ENCODE measurements at places on chromosomes 3 and 15. TPM values are rescaled to one million over a fixed set of nuclear protein-coding genes. Genes with fewer than 3 reads are reported as not detected.

DNA sequence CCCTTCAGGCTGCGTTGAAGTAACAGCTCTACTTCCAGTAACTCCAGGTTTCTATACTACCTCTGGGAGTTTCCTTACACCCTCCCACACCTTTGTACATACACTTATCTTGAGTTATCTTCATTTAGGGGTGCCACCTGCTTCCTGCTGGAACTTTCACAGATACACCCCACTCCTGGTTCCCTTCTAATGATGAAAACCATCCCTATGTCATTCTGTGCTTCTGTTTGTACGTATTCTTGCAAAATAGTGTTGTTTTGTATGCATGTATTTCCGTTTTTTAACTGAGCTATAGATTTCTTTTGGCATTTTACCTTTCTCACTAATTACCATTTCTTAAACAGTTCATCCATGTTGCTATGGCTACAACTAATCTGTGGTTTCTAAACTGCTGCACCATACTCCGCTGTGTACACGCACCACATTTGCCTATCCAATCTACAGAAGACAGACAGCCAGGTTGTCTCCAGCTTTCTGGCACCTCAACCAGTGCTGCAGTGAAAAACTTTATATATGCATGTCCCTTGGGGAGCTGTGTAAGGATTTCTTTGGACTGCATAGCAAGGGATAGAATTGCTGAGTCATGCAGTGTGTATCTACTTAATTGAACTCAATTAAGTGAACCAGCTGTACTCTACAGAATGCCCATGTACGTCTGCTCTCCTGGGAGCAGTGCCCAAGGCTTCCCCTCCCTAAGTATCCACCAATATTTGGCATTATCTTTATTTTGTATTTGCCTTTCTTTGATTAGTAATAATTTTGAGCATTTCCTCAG, 61.4 kb upstream of the ST8SIA2 start:
- no peak for DNase-seq

DNA sequence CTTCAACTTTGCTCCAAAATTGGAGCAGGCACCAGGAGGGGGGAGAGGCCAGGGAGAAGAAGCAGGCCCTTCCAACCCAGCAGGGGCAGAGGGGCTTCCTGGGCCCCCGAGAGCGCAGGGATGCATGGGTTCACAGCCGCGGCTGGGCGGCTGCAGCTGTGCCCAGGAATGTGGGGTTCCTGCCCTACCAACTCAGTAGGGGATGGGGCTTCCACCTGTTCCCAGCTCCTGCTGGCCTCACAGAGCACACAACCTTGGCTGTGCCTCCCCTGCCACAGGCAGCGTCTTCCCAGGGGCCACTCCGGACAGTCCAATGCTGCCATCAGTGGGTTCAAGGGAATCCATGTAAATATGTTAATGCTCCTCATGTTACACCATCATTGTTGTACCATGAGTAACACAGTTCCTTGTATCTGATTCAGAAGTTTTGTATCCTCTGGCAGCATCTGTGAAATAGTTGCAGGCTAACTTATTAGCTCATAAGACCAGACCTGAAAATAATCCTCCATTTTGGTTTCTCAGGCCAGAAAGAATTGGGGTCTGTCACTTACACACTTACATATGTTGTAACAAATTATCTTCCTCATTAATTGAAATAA, 12.1 kb upstream of the SIAH2 start:
- no peak for DNase-seq

DNA sequence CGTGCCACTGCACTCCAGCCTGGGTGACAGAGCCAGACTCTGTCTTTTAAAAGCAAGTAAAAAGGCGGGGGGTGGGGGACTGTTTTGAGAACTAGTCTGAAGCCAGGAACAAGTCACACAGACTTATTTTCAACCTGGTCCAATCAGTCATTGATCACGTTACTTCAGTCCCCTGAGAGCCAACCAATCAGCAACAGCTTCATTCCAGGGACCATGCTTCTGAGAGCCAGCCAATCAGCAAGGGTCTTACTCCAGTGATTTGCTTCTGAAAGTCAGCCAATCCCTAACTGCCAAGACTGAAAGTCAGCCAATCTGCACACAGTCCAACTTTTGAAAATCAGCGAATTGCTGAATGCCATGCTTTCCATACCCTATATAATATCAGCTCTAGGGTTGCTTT, 48.6 kb upstream of the C15orf39 start:
- peak; percentile 48 for DNase-seq

- DNase-seq, result no peak
These were observed 5.4 kb upstream of the LINGO1 start for GRCh38 chr15:77637851-77638692.

DNA sequence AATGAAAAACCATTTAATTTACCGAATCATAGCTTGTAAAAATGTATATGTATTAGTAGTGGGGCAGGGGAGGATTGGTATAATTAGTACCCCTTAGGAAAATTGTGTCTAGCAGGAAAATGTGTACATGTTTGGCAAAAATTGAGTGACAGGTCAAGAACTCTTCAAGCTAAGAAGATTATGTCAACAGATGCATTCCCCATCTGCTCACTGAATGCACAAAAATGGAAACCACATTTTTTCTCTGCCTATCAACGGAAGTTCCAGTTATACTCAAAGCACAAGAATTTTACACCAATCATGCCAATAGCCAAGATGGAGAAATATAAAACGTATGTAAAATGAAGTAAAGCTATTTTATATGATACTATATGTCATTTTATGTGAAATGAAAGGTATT, 377.8 kb downstream of the KCNH8 start:
- no peak for DNase-seq

DNA sequence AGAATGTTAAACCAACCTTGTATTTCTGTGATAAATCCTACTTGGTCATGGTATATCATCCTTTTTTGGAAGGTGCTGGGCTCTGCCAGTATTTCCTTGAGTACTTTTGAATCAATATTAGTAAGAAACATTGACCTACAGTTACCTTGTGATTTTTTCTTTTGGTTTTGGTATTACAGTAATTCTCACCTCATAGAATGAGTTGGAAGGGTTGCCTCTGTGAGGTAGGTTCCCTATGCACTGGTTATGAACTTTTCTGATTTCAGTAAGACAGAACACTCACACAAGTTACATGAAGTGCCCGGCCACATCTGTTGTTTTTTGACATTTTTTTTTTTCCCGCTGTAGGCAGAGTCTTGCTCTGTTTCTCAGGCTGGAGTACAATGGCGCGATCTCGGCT, 20.0 kb downstream of the PCCB start:
- no peak for DNase-seq

GRCh38 chr15:39132070-39132469, 448.8 kb upstream of the THBS1 start:
- DNase-seq, result no peak

Gene LYZL4
- total RNA-seq, result not detected

Gene HTR3E
- total RNA-seq, result not detected

DNA sequence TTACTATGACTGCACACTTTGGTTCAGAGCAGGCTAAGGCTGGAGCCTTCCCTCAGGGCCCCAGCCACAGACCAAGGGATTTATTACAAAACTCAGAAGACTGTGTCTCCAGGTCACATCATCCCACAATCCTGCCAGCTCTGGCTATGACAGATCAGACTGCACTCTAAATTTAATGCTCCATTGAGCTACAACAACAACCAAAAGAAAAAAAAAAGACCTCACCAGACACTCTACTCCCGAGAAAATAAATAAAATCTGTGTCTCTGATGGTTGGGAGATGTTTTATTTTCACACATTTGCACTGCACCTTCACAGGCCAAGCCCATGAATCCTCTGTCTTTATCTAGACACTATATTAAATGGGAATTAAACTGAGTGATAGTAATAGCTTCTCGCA, 50.8 kb upstream of the CTNNB1 start:
- DNase-seq, result no peak

DNA sequence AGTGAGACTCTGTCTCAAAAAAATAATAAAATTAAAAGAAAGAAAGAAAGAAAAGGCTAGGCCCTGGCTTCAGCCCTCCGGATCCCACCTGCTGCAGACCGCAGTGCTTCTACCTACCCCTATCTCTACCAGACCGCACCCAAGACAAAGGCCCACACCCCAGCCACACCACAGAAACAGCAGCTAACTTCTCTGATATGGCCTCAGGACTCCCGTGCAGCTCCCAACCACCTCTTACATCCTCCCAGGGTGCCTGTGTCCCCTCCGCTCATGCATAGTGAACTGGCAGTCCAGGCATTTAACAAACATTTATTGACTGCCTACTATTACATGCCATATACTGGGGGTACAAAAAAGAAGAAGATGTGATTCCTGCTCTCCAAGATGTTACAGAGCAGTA, 6.9 kb upstream of the HTR3C start:
- no peak for DNase-seq

DNA sequence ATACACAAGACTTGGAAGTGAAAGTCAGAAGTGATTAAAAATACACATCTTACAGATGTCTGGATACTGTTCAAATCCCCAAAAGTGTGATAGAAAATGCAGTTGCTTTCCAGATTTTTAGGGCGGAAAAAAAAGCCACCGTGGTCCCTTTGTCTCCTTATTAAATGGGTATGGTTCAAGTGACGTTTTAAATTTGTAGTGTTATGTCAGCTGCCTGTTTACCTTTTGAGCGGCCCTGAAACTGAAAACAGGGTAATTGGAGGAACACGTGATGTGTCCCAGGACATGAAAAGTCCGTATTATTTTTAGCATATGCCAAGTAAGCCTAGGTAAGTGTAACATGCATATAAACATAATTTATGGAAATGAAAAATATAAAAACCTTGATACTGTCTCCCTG, 109.0 kb upstream of the PDZRN3 start:
- no peak for DNase-seq

DNA sequence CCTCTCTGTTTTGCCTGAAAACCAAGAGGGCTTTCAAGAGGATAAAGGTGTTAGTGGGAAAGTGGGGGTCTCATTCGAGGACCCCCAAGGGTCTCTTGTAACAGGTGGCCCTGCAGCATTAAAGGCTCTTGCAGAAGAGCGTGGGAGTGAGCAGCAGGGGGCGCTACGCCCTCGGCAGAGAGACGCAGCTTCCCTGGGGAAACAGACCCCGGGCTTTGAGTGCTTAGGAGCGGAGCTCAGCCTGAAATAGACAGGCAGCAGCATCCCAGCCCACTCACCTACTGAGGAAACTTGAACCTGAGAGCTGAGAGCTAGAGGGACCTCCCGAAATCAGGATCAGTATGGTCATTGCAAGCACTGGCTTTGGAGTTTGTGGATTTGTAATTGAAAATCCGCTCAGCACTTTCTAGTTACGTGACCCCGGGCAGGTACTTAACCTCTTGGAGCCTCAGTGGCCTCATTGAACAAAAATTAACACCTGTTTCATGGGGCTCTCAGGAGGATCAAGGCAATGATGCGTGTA, 25.7 kb downstream of the RPLP1 start:
- DNase-seq, result peak; percentile 82

DNA sequence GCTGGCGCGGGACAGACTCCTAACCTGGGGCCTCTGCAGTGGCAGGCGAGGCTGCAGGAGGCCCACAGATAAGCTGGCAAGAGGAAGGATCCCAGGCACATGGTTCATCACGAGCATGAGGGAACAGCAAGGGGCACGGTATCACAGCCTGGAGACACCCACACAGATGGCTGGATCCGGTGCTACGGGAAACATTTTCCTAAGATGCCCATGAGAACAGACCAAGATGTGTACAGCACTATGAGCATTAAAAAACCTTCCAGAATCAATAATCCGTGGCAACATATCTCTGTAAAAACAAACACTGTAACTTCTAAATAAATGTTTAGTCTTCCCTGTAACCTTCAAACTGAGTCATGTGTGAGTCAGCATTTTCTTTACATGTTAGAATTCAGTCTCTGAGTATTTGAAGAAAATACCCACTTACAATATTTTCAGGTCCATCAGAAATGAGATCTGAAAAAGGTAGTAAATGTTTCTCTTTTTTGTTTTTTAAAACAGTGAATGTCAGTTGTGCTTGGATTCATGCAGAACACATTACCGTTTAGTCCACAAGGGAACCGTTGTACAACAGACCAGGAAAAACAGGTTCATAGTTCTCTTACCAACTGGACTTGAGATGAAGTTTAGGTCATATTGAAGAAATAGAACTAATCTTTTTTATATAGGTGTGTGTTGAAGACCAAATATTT, 75.9 kb downstream of the BOC start:
- no peak for DNase-seq

DNA sequence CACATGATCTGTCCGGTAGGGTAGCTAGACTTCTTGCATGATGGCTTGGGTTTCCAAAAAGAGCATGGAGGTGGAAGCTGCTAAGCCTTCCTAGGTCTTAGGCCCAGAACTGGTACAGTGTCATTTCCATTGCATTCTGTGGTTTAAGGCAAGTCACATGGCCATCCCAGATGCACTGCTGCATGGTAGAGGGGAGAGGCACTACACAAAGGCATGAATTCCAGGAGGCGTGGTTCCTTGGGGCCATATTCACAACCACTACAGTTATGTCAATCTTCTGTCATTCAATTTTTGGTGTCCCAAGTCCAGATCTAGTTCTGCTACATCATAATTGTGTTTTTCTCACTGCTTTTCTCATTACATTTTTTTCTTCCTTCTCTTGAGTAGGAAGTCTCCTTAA, 122.2 kb upstream of the CHRM5 start:
- DNase-seq, result no peak

All from A673 (cell line).